ENCODE measurements at places on chromosomes 13 and 19.

DNA sequence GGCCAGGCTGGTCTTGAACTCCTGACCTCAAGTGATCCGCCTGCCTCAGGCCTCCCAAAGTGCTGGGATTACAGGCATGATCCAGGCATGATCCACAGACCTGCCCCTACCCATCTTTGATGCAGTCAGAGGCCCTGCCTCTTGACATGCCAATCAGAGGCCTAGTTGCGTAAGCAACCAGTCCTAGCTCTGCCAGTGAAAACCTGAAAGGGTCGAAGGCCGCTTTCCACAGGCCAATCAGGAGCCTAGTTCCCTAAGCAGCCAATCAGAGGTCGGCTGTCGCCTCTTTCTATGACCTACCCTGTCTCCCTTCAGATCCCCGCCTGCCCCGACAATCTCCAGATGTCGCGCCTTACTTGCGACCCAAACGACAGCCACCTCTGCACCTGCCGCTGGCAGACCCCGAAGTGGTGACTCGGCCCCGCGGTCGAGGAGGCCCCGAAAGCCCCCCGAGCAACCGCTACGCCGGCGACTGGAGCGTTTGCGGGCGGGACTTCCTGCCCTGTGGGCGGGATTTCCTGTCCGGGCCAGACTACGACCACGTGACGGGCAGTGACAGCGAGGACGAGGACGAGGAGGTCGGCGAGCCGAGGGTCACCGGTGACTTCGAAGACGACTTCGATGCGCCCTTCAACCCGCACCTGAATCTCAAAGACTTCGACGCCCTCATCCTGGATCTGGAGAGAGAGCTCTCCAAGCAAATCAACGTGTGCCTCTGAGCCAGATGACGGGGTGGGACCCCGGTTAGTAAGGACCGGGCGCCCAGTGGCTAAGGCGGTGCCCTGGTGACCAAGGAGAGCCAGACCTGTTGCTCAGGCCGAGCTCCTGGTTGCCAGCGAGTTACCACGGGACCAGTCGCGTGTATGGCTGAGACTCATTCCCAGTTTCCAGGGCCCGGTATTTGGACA, 6.3 kb downstream of the SYDE1 start:
- no peak overlapping the region for H3K27ac ChIP-seq
- H3K4me1 ChIP-seq = no peaks in the 10 kb centered on the region
- H3K27me3 ChIP-seq = peaks cover 23% of the 10 kb centered on the region
- H3K4me3 ChIP-seq = no peak overlapping the region

- H3K36me3 ChIP-seq = no peaks in the 10 kb centered on the region
- peaks cover 92% of the 10 kb centered on the region for H3K27me3 ChIP-seq
- no peak for DNase-seq
- no peak overlapping the region for H3K27ac ChIP-seq
These were observed 46.8 kb downstream of the PTPRS start for GRCh38 chr19:5293612-5294378.

GRCh38 chr13:110454956-110455355, 106.6 kb downstream of the RAB20 start:
- H3K27ac ChIP-seq = no peak overlapping the region
- peaks cover 10% of the 10 kb centered on the region for H3K4me1 ChIP-seq
- DNase-seq = no peak
- H3K4me3 ChIP-seq = no peak overlapping the region
- no peaks in the 10 kb centered on the region for H3K27me3 ChIP-seq
- H3K36me3 ChIP-seq = no peaks in the 10 kb centered on the region

GRCh38 chr19:13920940-13921747, 15.1 kb downstream of the CC2D1A start:
- no peaks in the 10 kb centered on the region for H3K27me3 ChIP-seq
- no peak overlapping the region for H3K4me3 ChIP-seq
- peak; percentile 40 for DNase-seq
- H3K36me3 ChIP-seq = 0 out of 2 replicates have a peak, but pooled peaks cover 2% of the 10 kb centered on the region
- H3K4me1 ChIP-seq = no peaks in the 10 kb centered on the region

DNA sequence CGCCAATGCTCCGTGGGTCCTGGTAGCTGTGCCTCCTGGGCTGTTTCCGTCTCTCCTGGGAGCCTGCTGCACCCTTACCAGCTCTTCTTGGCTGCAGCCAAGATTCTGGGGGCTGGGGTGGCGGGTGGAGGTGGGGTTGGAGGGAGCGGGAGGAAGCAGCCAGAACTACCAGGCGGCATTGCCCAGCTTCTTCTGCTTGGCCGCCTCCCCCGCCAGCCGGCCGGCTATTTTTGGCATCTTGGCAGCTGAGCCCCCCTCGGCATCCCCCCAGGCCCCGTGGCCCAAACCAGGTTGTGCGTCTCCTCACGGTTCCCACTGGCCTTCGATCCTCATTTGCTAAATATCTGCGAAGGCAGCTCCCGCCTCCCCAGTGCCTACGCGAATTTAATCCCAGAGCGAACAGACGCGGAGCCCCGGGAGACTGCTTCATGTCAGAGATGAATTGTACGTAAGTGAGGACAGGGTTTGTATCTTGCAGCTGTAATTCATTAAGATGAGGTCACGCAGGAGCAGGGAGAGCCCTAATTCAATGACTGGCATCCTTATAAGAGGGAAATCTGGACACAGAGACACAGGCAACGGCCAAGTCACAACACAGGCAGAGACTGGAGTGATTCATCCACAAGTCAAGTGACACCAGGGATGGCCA, 12.8 kb upstream of the PEAK3 start:
- H3K27me3 ChIP-seq = peaks cover 4% of the 10 kb centered on the region
- no peaks in the 10 kb centered on the region for H3K4me1 ChIP-seq
- no peak for DNase-seq
- no peak overlapping the region for H3K27ac ChIP-seq

DNA sequence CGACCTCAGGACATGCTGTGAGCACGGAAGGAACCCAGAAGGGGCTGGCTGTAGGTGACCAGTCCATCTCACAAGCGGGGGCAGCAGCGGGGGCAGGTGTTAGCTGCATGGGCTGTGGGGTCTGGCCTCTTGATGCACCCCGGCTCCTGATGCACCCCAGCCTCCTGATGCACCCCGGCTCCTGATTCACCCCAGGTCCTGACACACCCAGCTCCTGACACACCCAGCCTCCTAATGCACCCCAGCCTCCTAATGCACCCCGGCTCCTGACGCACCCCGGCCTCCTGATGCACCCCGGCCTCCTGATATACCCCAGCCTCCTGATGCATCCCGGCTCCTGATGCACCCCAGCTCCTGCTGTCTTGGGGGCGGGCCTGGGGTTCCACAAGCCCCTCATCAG, 7.4 kb downstream of the LSM7 start:
- H3K27ac ChIP-seq = no peak overlapping the region
- H3K4me3 ChIP-seq = no peak overlapping the region
- H3K36me3 ChIP-seq = no peaks in the 10 kb centered on the region
- no peak for DNase-seq
- H3K27me3 ChIP-seq = no peaks in the 10 kb centered on the region

- no peaks in the 10 kb centered on the region for H3K27me3 ChIP-seq
- H3K36me3 ChIP-seq = no peaks in the 10 kb centered on the region
- H3K27ac ChIP-seq = no peak overlapping the region
- no peak for DNase-seq
These were observed 647.1 kb downstream of the DACH1 start for GRCh38 chr13:71219698-71220415.

DNA sequence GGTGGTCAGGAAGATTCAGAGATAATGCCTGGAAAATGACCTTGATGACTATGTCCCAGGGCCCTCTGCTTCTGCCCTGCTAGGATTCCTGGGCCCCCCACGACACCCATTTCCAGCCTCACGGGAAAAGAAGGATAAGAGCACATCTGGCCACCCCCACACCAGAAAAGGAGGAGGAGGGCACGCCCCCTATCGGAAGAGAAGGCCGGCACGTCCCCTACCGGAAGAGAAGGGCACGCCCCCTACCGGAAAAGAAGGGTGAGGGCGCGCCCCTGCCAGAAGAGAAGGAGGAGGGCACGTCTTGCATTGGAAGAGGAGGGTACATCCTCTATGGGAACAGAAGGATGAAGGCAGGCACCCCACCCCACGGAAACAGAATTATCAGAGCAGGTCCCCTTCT, 84.3 kb downstream of the IER2 start:
- no peaks in the 10 kb centered on the region for H3K36me3 ChIP-seq
- peaks cover 89% of the 10 kb centered on the region for H3K27me3 ChIP-seq
- H3K4me1 ChIP-seq = peaks cover 4% of the 10 kb centered on the region
- no peak overlapping the region for H3K27ac ChIP-seq
- no peak overlapping the region for H3K4me3 ChIP-seq
- peak; percentile 15 for DNase-seq
